ENCODE measurements at places on chromosomes 6 and 20. TPM values are rescaled to one million over a fixed set of nuclear protein-coding genes. Genes with fewer than 3 reads are reported as not detected.

DNA sequence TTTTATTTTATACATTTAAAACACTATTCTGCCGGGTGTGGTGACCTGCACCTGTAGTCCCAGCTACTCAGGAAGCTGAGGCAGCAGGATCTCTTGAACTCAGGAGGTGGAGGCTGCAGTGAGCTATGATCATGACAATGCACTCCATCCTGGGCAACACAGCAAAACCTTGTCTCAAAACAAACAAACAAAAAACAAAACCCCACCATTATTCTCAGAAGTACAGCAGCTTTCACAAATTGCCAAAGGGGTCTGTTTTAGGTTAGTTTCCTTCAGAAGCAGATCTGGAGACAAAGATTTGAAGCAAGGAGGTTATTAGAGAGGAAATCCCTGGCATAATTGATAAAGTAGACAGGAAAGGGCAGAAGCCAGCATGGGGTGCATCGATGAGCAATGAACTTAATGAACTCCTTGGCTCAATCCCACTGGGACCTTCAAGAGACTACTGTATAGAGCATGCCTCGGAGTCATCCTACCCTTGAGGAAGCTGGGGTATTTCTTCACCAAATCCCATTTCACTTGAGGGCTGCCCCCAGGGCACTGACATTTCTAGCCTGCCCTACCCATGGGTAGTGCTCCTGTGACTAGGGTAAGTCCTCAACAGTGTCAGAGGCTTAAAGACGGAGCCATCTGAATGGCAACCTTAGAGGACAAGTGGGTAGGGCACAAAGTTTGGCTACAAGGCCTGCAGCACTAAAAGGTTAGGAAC lies 43.2 kb upstream of the DDR1 start:
- DNase-seq = no peak
- no peak overlapping the region for H3K27ac ChIP-seq
- no peaks in the 10 kb centered on the region for H3K36me3 ChIP-seq

GRCh38 chr6:28960846-28961500 lies 37.2 kb upstream of the TRIM27 start:
- DNase-seq = no peak
- no peak overlapping the region for H3K4me3 ChIP-seq
- no peaks in the 10 kb centered on the region for H3K36me3 ChIP-seq
- H3K4me1 ChIP-seq = no peaks in the 10 kb centered on the region

- no peak overlapping the region for H3K27ac ChIP-seq
- no peak overlapping the region for H3K4me3 ChIP-seq
- H3K27me3 ChIP-seq = no peaks in the 10 kb centered on the region
- DNase-seq = no peak
- no peaks in the 10 kb centered on the region for H3K4me1 ChIP-seq
These were observed 557.6 kb upstream of the MARCKS start for GRCh38 chr6:113299531-113299930.

DNA sequence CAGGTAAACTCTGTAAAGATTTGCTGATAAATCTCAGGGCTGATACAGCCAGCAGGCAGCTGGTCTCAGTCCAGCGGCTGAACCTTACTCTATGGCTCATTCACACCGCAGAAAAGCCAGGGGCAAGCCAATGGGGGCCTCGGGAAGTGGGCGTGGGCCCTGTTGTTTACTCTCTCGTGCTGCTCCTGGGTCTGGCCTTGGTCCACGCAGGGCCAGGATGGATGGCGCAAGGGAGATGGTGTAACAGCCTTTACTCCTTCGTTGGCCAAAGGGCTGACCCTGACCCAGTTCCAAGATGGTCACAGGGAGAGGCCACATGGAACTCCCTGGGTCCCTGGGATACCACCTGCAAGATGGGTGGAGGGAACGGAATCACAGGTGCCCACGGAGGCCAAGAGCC lies 16.2 kb downstream of the KCNK17 start:
- no peaks in the 10 kb centered on the region for H3K36me3 ChIP-seq
- no peaks in the 10 kb centered on the region for H3K27me3 ChIP-seq
- no peak overlapping the region for H3K27ac ChIP-seq
- DNase-seq = no peak
- no peak overlapping the region for H3K4me3 ChIP-seq

DNA sequence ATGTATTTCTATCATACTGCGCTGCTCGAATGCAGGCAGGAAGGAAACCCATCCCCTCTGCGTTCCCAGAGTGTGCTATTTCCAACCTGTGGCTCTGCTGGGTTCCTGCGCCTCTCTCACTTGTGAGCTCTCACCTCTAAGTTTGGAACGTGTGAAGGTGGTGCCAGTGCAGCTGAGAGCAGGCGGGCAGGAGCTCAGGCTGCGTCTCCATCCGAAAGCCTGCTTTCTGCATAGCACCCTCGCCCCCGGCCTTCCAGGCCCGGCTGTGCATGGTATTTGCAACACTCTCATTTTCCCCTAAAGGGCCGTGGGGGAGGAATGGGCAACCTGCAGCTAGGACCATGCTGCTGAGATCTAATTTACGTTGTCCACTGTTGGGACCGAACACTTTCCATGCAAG lies 288.0 kb upstream of the TSHZ2 start:
- DNase-seq = no peak
- H3K27ac ChIP-seq = no peak overlapping the region
- no peaks in the 10 kb centered on the region for H3K36me3 ChIP-seq
- H3K4me3 ChIP-seq = no peak overlapping the region
- H3K4me1 ChIP-seq = no peaks in the 10 kb centered on the region
- no peaks in the 10 kb centered on the region for H3K27me3 ChIP-seq

DNA sequence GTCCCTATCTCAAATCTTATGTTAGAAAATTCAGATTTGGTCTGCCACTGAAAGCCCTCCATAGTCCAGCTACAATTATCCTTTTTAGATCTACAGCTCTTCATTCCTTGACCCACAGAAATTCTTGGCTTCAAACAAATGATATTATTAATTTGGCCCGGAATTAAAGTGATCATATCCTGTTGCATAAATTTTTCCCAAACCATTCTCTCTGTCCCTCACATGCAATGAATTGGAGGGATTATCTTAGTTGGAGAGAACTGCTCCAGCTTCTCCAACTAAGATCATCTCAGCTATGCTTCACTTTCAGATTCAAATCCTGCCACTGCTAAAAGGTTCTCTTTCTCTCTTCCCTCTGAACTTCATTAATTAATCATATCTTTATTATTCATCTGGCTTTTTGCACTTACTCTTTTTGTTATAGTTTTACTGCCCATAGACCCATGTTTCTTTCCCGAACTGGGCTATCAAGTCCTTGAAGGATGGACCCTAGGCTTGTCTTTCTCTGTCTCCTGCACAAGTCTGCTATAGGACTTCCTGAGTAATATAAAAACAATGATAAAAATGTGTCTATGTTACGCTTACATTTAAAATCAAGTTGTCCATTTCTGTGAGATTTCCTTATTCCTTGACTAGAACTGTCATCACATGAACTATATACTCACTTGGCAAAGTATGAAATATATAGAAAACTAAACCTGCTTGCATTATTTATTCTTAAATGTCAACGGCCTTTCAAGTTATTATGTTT lies 493.9 kb upstream of the MARCKS start:
- H3K36me3 ChIP-seq = no peaks in the 10 kb centered on the region
- no peaks in the 10 kb centered on the region for H3K4me1 ChIP-seq
- no peaks in the 10 kb centered on the region for H3K27me3 ChIP-seq

DNA sequence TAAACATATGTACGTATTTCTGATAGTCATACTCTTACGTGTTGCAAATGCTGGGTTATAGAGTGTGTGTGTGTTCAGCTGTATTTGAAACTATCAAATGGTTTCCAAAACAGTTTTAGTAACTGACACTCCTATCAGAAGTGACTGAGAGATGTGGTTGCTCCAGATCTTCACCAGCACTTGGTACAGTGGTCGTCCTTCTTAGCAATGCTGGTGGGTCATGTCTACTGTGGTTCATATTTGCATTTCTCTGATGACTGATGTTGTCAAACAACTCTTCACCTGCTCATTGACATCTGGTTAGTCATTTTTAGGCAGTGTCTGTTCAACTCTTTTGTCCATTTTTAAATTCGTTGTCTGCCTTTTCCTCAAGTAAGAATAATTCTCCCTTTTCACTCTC lies 259.3 kb downstream of the KIF16B start:
- no peaks in the 10 kb centered on the region for H3K36me3 ChIP-seq
- no peak overlapping the region for H3K4me3 ChIP-seq
- H3K27ac ChIP-seq = no peak overlapping the region
- H3K27me3 ChIP-seq = no peaks in the 10 kb centered on the region

DNA sequence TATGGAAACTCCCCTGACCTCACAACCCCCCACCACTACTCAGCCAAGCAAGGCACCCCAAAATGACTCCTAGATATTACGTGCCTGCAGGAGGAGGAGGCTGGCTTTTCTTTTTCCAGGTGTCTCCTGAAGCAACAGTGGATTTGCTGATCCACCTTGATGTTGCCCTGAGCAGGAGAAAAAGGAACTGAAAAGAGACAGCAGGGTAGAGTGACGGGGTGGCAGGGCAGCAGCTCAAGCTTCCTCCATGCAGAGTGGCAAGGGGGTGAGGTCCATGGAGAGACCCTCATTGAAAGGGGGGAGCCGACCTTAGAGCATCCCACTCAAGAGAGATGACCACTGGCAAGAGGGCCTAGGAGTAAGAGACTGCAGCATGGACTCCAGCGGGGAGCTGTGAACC lies 112.0 kb upstream of the SIRPA start:
- no peaks in the 10 kb centered on the region for H3K4me1 ChIP-seq
- no peaks in the 10 kb centered on the region for H3K27me3 ChIP-seq
- H3K4me3 ChIP-seq = no peak overlapping the region
- no peaks in the 10 kb centered on the region for H3K36me3 ChIP-seq
- H3K27ac ChIP-seq = no peak overlapping the region
- DNase-seq = no peak

DNA sequence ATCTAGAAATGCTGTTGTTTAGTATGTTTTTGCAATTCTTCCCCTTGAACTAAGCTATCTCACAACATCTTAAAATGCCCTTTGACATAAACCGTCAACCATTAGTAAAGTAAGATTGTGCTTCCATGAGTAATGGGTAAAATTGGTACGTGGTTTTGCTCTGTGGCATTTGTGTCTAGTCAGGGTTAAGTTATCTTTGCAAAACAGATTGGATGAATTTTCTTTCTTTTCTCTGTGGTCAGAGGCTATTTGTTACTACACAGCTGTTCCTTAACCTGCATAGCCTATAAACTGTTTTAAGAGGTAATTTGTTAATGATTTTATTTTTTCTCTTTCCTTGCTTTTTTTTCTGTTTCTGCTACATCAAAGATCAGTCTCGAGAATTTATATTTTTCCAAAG lies 75.4 kb downstream of the RPP40 start:
- H3K27ac ChIP-seq = no peak overlapping the region
- no peak for DNase-seq

- no peaks in the 10 kb centered on the region for H3K27me3 ChIP-seq
- no peaks in the 10 kb centered on the region for H3K4me1 ChIP-seq
- no peak overlapping the region for H3K27ac ChIP-seq
- peak; percentile 34 for DNase-seq
These were observed 22.6 kb downstream of the GHRH start for GRCh38 chr20:37238935-37239451.

DNA sequence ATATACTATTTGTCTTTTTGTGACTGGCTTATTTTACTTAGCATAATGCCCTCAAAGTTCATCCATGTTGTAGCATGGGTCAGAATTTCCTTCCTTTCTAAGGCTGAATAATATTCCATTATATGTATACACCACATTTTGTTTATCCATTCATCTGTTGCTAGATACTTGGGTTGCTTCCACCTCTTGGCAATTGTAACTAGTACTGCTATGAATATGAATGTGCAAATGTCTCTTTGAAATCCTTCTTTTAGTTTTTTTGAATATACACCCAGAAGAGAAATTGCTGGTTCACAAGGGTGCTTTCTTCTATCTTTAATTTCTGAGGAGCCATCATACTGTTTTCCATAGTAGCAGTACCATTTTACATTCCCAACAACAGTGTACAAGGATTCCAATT lies 21.3 kb upstream of the MAP7 start:
- no peaks in the 10 kb centered on the region for H3K4me1 ChIP-seq
- H3K27ac ChIP-seq = no peak overlapping the region
- H3K4me3 ChIP-seq = no peak overlapping the region
- DNase-seq = no peak

GRCh38 chr6:25173246-25173645 lies 105.9 kb upstream of the CARMIL1 start:
- no peak for DNase-seq
- H3K4me3 ChIP-seq = no peak overlapping the region
- H3K27ac ChIP-seq = peak overlapping the region; percentile 55
- H3K4me1 ChIP-seq = peaks cover 11% of the 10 kb centered on the region
- H3K27me3 ChIP-seq = no peaks in the 10 kb centered on the region

GRCh38 chr6:145569140-145569539 lies 166.2 kb downstream of the EPM2A start:
- no peak overlapping the region for H3K4me3 ChIP-seq
- no peak for DNase-seq
- no peak overlapping the region for H3K27ac ChIP-seq
- no peaks in the 10 kb centered on the region for H3K4me1 ChIP-seq

DNA sequence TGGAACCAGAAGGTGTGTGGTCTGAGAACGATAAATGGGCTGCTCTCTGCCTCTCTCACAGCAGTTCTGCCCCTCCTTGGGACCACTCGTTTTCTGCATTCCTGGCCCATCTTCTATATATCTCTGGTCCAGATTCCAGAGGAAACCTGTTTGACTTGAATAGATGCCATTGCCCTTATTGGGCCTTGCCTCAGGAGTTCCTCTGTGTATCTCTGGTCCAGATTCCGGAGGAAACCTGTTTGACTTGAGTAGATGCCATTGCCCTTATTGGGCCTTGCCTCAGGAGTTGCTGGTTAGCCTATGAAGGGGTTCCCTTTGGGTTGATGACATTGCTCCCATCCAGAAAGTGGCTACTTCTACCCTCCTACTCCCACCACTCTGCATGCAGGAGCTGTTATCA lies 189.4 kb downstream of the SLC16A10 start:
- peaks cover 14% of the 10 kb centered on the region for H3K36me3 ChIP-seq
- H3K4me1 ChIP-seq = no peaks in the 10 kb centered on the region
- H3K27ac ChIP-seq = no peak overlapping the region
- no peak for DNase-seq
- H3K27me3 ChIP-seq = no peaks in the 10 kb centered on the region

- no peak overlapping the region for H3K4me3 ChIP-seq
- H3K27me3 ChIP-seq = no peaks in the 10 kb centered on the region
- peak overlapping the region; percentile 45 for H3K27ac ChIP-seq
- H3K36me3 ChIP-seq = no peaks in the 10 kb centered on the region
- peaks cover 8% of the 10 kb centered on the region for H3K4me1 ChIP-seq
These were observed 135.7 kb downstream of the BCAS1 start for GRCh38 chr20:53934421-53935343.

DNA sequence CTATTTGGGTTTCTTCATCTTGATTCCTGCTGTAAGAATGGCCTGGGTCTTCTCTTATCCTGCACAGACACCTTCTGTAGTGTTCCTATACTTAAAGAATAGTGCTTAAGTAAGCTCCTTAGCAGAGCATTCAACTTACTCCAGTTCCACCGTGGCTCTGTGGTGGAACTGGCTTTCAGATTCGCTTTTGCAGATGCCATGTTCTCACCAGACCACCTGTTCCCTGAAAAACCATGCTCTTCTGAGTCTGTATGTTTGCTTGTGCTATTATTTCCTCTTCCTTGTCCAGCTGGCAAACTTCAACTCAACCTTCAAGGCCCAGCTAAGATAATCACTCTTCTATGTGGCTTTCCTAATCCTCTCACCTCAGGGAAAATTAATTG lies 4.9 kb downstream of the ELMO2 start:
- H3K4me3 ChIP-seq = no peak overlapping the region
- H3K27ac ChIP-seq = peak overlapping the region; percentile 61
- no peak for DNase-seq
- peaks cover 28% of the 10 kb centered on the region for H3K4me1 ChIP-seq
- H3K36me3 ChIP-seq = no peaks in the 10 kb centered on the region

RIPPLY2 gene
- total RNA-seq = not detected

HTR1E gene
- not detected for total RNA-seq

RAMACL gene
- 0.54 TPM for total RNA-seq

EFCAB8 gene
- total RNA-seq = 0.72 TPM

OR12D3 gene
- not detected for total RNA-seq
